ENCODE measurements at places on chromosomes 5 and 9. TPM values are rescaled to one million over a fixed set of nuclear protein-coding genes. Genes with fewer than 3 reads are reported as not detected.

The PDE8B gene
- 9.2 TPM for total RNA-seq

The PCDHGB1 gene
- total RNA-seq: 0.53 TPM

- no peaks in the 10 kb centered on the region for H3K36me3 ChIP-seq
- peaks cover 27% of the 10 kb centered on the region for H3K4me1 ChIP-seq
- H3K27ac ChIP-seq: peak overlapping the region; percentile 84
Measured at GRCh38 chr9:70587201-70587600, 172.7 kb upstream of the KLF9 start.

GRCh38 chr5:145923405-145923804 is 13.0 kb upstream of the SH3RF2 start:
- no peaks in the 10 kb centered on the region for H3K36me3 ChIP-seq
- no peaks in the 10 kb centered on the region for H3K27me3 ChIP-seq
- no peak overlapping the region for H3K4me3 ChIP-seq

DNA sequence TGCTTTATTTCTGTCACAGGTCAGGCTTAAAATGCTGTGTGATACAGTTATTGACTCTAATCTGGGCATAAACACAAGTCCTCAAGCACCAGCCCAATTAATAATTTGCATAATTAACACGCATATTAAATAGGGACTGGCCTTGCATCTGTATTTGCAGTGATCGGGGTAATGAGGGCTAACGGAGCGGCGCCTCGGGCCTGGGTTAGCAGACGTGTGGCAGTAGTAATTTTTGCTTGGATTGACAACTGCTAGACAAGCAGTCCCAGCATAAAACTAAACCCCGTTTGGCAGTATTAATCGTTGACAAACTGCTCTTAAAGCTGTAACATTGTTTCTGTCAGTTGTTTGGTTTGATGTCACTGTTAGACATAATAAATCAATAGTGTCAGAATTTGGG is 109.2 kb downstream of the PBX3 start:
- no peak for DNase-seq
- peaks cover 8% of the 10 kb centered on the region for H3K4me1 ChIP-seq
- H3K27ac ChIP-seq: no peak overlapping the region
- no peaks in the 10 kb centered on the region for H3K36me3 ChIP-seq

- H3K4me1 ChIP-seq: no peaks in the 10 kb centered on the region
- H3K27ac ChIP-seq: no peak overlapping the region
- no peaks in the 10 kb centered on the region for H3K36me3 ChIP-seq
Measured at GRCh38 chr5:151254556-151254955, 1.6 kb downstream of the GM2A start.

GRCh38 chr9:134204041-134204440 is 39.7 kb upstream of the RNU6ATAC start:
- no peak overlapping the region for H3K4me3 ChIP-seq
- no peak overlapping the region for H3K27ac ChIP-seq
- no peaks in the 10 kb centered on the region for H3K36me3 ChIP-seq
- H3K27me3 ChIP-seq: no peaks in the 10 kb centered on the region

DNA sequence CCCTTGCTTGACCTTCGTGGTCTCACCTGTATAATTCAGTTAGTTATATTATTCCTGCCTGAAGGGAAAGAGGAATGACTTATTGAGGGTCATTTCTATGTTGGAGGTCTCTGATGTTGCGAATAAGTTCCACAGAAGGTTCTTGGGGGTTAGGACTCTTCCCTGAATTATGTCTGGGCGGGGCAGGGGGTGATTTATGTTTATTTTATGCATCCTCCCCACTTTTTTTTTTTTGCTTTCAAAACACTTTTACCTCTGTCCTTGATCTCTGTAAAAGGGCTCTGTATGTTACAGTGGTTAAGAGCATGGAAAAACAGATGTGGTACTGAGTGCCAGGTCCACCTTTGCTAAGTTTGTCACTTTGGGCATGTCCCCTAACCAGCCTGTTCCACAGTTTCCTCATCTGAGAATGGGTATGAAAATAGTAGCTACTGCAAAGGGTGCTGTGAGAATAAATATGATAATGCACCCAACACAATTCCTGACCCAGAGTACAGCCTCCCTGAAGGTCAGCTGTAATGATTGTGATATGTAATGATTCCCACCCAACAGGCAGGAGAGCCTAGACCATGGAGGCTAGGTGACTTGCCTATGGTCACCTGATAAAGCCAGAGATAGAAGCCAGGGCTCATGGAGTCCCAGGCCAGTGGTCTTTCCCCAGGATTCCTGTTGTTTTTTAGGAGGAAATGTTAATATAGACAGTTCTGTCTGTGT is 54.8 kb downstream of the SLC22A5 start:
- H3K27ac ChIP-seq: peak overlapping the region; percentile 94
- H3K4me3 ChIP-seq: no peak overlapping the region
- H3K4me1 ChIP-seq: peaks cover 53% of the 10 kb centered on the region
- H3K27me3 ChIP-seq: no peaks in the 10 kb centered on the region
- DNase-seq: peak; percentile 2
- H3K36me3 ChIP-seq: no peaks in the 10 kb centered on the region

- peak; percentile 55 for DNase-seq
- H3K27me3 ChIP-seq: no peaks in the 10 kb centered on the region
- H3K4me3 ChIP-seq: no peak overlapping the region
- H3K36me3 ChIP-seq: no peaks in the 10 kb centered on the region
- H3K4me1 ChIP-seq: peaks cover 8% of the 10 kb centered on the region
- peak overlapping the region; percentile 88 for H3K27ac ChIP-seq
Measured at GRCh38 chr5:113047234-113047633, 70.6 kb downstream of the DCP2 start.

GRCh38 chr5:102921341-102922044 is 166.4 kb downstream of the PAM start:
- H3K4me1 ChIP-seq: peaks cover 10% of the 10 kb centered on the region
- H3K27ac ChIP-seq: no peak overlapping the region
- H3K36me3 ChIP-seq: no peaks in the 10 kb centered on the region
- no peaks in the 10 kb centered on the region for H3K27me3 ChIP-seq
- H3K4me3 ChIP-seq: no peak overlapping the region
- DNase-seq: no peak

- DNase-seq: no peak
- H3K36me3 ChIP-seq: no peaks in the 10 kb centered on the region
- H3K27me3 ChIP-seq: no peaks in the 10 kb centered on the region
Measured at GRCh38 chr5:113017881-113018635, 41.5 kb downstream of the DCP2 start.

GRCh38 chr5:16852251-16853005 is 83.7 kb downstream of the MYO10 start:
- no peaks in the 10 kb centered on the region for H3K27me3 ChIP-seq
- no peak for DNase-seq

- H3K27ac ChIP-seq: no peak overlapping the region
- no peaks in the 10 kb centered on the region for H3K36me3 ChIP-seq
- no peak overlapping the region for H3K4me3 ChIP-seq
- no peaks in the 10 kb centered on the region for H3K27me3 ChIP-seq
- peak; percentile 63 for DNase-seq
Measured at GRCh38 chr9:136527721-136528710, 17.8 kb downstream of the NOTCH1 start.

DNA sequence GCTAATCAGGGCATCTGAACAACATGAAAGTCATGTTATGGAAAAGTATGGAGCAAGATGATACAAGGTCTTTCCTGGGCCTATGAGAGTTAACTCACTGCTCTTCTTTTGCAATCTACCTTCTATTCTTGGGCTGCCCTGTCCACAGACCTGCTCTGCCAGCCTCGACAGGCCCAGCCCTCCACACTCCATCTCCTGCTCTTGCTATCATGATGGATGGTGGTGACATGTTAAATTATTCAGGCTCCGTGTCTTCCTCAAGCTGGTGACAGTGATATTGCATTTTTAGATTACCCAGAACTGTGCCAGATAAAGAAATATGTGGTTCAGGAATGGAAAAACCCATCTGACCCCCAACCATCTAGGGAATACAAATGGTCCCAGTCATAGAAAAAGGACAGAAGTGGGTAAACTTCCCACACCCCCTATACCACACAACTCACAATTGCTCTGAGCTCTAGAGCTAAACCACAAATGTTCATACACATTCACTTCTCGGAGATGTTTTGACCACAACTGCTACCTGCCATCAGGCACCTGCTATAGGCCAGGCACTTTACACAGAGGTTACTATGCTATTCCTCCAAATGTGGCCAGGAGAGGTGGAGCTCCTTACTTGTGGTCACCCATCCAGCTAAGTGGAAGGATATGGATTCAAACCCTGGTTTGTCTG is 311.3 kb downstream of the ASTN2 start:
- no peak for DNase-seq
- H3K27ac ChIP-seq: no peak overlapping the region
- no peaks in the 10 kb centered on the region for H3K36me3 ChIP-seq
- H3K4me3 ChIP-seq: no peak overlapping the region
- H3K4me1 ChIP-seq: peaks cover 4% of the 10 kb centered on the region

DNA sequence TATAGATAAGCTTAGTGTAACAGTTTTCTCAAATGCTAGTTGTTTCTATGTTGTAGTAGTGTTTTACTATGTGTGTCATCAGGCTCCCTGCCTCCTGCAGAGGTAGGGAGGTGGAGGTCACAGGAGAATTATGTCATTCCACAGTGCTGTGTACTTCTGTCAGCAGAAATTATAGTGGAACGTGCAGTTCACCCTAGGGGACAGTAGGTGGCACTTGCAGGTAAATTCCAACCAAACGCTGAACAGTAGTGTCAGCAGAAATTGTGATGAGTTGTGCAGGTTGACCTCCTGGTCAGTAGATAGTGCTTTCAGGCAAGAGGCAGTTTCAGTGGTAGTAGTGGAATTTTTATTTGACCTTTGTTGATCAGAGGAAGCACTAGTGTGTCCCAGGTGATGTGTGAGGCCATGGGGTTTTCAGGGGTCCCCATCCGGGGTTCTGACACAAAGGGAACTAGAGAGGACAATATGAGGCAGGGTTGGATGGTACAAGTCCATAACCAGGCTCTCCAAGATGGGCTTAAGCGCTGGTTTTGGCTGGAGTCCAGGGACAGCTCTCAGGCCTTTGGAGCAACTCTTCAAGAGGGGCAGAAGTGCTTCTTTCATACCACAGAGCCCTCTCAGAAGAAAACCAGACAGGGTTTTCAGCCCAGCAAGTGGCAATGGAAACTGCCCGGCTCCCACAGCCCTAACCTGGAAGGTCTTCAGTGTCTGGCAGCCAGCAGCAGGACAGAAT is 402.9 kb downstream of the CYLC2 start:
- no peak overlapping the region for H3K4me3 ChIP-seq
- no peak overlapping the region for H3K27ac ChIP-seq
- H3K36me3 ChIP-seq: no peaks in the 10 kb centered on the region
- peak; percentile 82 for DNase-seq
- no peaks in the 10 kb centered on the region for H3K4me1 ChIP-seq

DNA sequence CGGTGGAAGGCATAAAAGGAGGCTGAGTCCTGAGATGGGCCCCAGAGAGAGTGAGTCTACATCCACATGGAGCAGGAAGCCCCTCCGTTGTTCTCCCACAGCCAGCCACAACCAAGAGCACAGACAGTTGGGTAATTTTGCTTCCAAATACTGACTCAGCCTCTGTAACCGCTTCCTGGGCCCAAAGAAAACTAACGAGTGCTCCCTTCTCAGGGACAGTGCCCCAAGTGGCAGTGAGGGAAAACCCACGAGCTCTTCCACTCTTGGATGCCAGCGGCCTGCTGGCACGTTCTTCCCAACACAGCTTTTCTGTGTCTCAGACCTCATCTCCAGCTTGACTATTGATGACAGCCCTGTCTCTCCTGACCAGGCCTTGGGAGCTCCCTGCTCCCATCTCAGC is 207.6 kb downstream of the FSTL4 start:
- no peak for DNase-seq
- no peaks in the 10 kb centered on the region for H3K4me1 ChIP-seq
- H3K36me3 ChIP-seq: no peaks in the 10 kb centered on the region
- H3K4me3 ChIP-seq: no peak overlapping the region
- H3K27ac ChIP-seq: no peak overlapping the region

- no peaks in the 10 kb centered on the region for H3K27me3 ChIP-seq
- H3K4me1 ChIP-seq: peaks cover 18% of the 10 kb centered on the region
- H3K4me3 ChIP-seq: no peak overlapping the region
- DNase-seq: no peak
- no peaks in the 10 kb centered on the region for H3K36me3 ChIP-seq
Measured at GRCh38 chr9:37293664-37294524, 128.6 kb upstream of the GRHPR start.

- no peaks in the 10 kb centered on the region for H3K27me3 ChIP-seq
- no peaks in the 10 kb centered on the region for H3K36me3 ChIP-seq
- no peak for DNase-seq
- H3K27ac ChIP-seq: no peak overlapping the region
- no peak overlapping the region for H3K4me3 ChIP-seq
- H3K4me1 ChIP-seq: peaks cover 11% of the 10 kb centered on the region
Measured at GRCh38 chr9:38486837-38487236, 62.6 kb upstream of the IGFBPL1 start.

GRCh38 chr9:35562895-35563780 is 41.9 kb upstream of the TESK1 start:
- DNase-seq: no peak
- no peaks in the 10 kb centered on the region for H3K36me3 ChIP-seq
- H3K4me1 ChIP-seq: no peaks in the 10 kb centered on the region
- H3K27ac ChIP-seq: no peak overlapping the region
- H3K27me3 ChIP-seq: no peaks in the 10 kb centered on the region

- no peak overlapping the region for H3K4me3 ChIP-seq
- no peak for DNase-seq
- H3K27ac ChIP-seq: no peak overlapping the region
- H3K4me1 ChIP-seq: peaks cover 13% of the 10 kb centered on the region
Measured at GRCh38 chr5:32231929-32232328, 57.8 kb upstream of the GOLPH3 start.

GRCh38 chr9:30522486-30522885 is 1862.0 kb upstream of the ACO1 start:
- no peak for DNase-seq
- H3K4me3 ChIP-seq: no peak overlapping the region
- no peaks in the 10 kb centered on the region for H3K4me1 ChIP-seq
- no peaks in the 10 kb centered on the region for H3K36me3 ChIP-seq
- no peaks in the 10 kb centered on the region for H3K27me3 ChIP-seq

DNA sequence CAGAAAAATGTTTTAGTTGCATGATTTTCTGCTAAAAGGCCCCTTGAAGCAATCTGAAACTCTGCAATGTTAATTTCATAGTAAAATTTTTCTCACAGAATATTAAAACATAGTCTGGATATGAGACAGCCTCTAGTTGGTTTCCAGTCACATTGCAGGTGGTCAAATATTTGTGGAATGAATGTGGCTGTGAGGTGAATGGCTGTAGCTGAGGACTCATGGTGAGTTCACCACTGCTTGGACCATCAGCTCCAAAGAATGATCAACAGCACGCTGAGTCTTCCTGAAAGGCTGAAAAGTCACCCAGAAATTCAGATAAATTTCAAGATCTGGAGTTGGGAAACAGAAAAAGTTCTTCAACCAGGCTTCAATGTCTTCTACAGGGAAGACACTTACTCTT is 79.8 kb downstream of the MAT2B start:
- H3K27ac ChIP-seq: no peak overlapping the region
- no peaks in the 10 kb centered on the region for H3K27me3 ChIP-seq
- no peak for DNase-seq
- H3K36me3 ChIP-seq: no peaks in the 10 kb centered on the region
- H3K4me3 ChIP-seq: no peak overlapping the region
- H3K4me1 ChIP-seq: no peaks in the 10 kb centered on the region

- DNase-seq: no peak
Measured at GRCh38 chr5:58185801-58186200, 274.1 kb downstream of the PLK2 start.

GRCh38 chr9:34086864-34087263 is 38.2 kb upstream of the UBAP2 start:
- no peaks in the 10 kb centered on the region for H3K36me3 ChIP-seq
- H3K27me3 ChIP-seq: no peaks in the 10 kb centered on the region
- H3K27ac ChIP-seq: no peak overlapping the region

GRCh38 chr5:172436078-172436878 is 18.0 kb downstream of the SH3PXD2B start:
- no peak overlapping the region for H3K27ac ChIP-seq
- H3K4me3 ChIP-seq: no peak overlapping the region
- no peaks in the 10 kb centered on the region for H3K36me3 ChIP-seq
- peaks cover 11% of the 10 kb centered on the region for H3K4me1 ChIP-seq

Data from hepatocyte (in vitro differentiated cells).